ENCODE measurements at places on chromosomes 7 and 10. TPM values are rescaled to one million over a fixed set of nuclear protein-coding genes. Genes with fewer than 3 reads are reported as not detected.

- DNase-seq: no peak
These were observed 86.7 kb downstream of the MDFIC start for GRCh38 chr7:115008465-115009114.

DNA sequence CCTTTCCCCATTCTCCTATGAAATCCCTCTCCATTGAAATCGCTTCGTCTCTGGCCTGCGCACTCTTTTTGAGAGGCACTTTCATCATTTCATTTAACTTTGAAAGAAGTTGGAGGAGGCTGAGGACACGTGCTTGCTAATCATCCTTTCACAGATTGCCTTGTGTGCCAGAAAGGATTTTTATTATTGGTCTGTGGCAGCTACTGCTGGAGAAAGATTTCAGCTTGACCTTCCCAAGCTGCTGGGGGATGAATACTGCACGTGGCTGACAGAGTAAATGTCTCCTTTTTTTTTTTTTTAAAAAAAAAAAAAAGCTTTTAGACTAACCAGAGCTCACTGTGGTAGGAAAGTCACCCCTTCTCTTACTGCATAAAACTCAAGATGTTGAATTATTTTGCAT, 44.2 kb upstream of the KCNIP2 start:
- no peak for DNase-seq

GRCh38 chr7:34247468-34247867, 342.1 kb downstream of the BMPER start:
- DNase-seq: no peak

DNA sequence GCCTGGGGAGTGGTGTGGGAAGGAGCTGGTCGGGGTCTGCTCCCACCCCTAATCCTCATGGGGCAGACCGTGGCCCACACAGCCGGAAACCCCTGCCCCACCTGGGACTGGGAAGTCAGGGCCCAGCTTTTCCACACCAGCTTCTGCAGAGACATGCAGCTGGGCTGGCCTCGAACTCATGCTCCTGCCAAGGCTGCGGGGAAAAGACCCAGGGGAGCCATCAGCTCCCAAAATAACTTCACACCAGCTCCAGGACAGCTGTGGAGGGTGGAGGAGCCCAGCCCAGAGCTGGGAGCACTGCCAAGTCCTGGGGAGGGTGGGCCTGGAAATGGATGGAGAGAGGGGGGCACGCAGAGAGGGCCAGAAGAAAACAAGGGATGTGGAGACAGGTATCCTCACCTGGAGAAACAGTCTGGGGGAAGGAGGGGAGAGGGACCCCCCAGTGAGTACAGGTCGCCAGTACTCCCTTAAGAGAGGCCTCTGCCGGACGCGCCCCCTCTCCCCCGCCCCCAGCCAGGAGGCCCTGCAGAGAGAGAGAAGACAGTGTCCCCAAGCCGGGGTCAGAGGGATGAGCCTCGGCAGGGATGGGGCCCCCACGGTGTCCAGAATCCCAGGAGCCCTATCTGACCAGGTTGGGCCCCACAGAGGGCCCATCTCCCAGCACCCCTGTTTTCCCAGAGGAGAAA, 11.5 kb upstream of the GRIFIN start:
- DNase-seq: no peak

- DNase-seq: no peak
These were observed 39.3 kb downstream of the SEPTIN7 start for GRCh38 chr7:35839860-35840854.

GRCh38 chr7:41861642-41862041, 158.8 kb upstream of the INHBA start:
- DNase-seq: no peak

GRCh38 chr10:118783776-118784545, 29.2 kb upstream of the CACUL1 start:
- no peak for DNase-seq

DNA sequence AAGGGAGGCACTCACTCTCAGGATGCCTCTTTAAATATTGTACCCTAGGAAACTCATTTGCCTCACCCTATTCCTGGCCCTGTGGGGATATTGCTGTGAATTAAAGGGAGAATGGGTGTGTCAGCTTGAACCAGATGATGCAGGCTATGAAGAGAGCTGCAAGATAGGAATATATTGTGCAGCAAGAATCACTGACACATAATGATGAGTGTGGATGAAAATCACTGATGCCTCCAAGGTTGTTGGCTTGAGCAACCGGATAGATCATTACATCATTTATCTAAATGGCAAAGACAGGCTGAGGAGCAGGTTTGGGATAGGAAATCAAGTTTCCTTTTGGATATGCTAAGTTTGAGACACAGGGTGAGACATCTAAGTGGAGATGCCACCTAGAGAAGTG, 6.2 kb downstream of the SLC26A4 start:
- DNase-seq: no peak

DNA sequence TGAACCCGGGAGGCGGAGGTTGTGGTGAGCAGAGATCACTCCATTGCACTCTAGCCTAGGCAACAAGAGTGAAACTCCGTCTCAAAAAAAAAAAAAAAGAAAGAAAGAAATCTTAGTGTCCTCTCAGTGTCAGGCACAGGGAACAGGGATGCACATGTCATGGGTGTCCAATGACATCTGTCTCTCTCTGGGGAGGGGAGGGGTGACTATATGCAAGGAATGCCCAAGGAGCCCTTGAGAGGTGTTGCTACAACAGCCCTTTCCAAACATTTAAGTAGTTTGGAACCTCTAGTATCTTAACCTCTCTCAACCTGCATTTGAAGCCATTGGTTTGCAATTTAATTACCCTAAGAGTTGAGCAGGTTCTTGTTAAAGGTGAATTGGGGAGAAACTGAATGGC, 28.9 kb downstream of the PDLIM1 start:
- no peak for DNase-seq

Gene OR2A1
- total RNA-seq: not detected

Gene AGAP9
- total RNA-seq: 7.7 TPM

Data from activated B cell treated with CpG ODN at 0.5 μM for 24 hours (primary cell).